Stimulated activated CD4-positive, alpha-beta T cell treated with anti-CD3 and anti-CD28 coated beads, Interleukin-1b, Interleukin-23, amount 100 ng/mL, for 24 hours (primary cell): ENCODE measurements at places on chromosomes 13 and 19.

DNA sequence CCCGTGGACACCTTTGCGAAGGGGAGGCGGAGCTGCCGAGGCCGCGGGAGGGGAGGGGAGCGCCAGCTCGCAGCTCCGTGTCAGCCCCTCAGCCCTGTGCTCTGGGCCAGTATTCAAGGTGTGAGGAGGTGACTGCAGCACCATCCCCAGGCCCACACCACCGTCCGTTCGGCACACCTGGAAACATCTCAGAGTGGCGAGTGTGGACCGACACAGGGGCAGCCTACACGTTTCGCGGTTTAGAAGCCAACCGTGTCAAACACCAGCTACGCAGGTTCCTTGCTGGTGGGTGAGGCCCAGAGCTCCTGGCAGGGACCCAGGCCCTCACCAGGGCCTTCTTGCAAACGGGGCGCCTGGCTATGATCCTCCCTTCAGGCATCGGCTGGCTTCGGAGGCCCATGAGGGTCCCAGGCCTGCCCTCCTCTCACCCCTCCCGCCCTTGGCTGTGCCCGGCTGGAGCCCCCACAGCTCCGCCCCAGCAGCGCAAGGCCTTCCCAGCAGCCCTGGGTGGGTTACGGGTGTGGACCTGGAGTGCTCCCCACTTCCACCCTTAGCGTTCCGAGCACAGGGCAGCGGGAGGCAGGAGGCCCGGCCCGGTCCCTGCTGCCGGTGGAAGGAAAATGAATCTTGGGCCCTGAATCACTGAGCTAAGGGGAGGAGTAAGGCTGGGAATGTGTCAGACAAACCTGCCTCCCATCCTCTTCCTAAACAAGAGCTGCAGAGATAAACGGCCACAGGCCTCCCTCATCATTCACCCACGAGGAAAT, 1.2 kb downstream of the C13orf46 start:
- no peak for DNase-seq

DNA sequence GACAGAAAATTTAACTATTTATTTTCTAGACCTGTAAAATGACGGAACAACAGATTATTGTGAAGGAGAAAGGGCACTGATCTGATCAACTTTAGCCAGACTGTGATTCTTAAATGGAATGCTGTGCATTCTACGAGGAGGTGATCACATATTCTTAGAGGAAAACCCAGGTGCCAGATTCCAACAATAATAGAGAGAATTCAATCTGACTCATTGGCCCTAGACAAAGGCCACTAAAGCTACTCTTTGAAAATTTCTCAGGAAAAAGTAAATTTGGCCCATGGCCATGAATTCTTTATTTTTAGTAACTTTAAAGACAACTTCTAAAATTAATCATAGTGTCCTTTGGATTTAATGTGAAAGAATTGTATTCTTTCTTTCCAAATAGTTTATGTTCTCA, 58.6 kb upstream of the POSTN start:
- no peak for DNase-seq

DNA sequence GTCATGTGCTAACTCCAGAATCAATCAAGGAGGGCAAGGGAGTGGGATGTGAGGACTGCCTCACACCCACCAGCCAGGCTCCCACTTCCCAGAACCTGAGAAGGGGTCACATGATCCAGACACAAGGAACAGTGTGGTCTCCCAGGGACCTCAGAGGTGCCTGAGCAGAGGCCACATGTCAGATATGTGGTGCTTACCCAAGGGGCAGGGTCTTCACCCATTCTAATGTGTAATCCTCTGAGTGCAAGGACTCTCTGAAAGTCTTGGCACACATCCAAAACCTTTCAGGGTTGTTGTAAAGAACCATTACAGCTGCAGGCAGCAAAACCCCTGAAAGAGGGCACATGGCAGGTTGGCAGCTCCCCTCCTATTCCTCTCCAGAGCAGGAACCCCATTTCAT, 656.6 kb downstream of the UQCRFS1 start:
- DNase-seq, result no peak

- DNase-seq, result no peak
These were observed 24.3 kb upstream of the RFXAP start for GRCh38 chr13:36794706-36795105.

GRCh38 chr13:29497137-29497654, 98.3 kb downstream of the SLC7A1 start:
- DNase-seq, result no peak

DNA sequence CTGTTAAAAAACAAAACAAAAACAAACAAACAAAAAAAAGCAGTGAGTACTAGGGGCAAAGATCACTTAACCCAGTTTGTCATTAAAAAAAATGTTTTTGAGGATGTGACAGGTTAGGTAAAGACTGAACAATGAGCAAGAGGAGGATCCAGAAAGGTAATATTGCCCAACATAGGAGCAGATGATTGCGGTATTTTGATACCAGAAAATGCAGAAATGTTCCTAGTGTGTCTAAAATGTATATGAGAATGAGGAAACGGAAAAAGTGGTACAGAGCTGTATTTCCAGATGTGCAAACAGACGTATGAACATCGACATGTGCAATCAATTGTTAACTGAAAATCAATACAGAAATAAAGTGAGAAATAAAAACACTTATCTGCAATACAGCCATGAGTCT, 4.9 kb upstream of the LILRA4 start:
- DNase-seq, result no peak

- DNase-seq, result no peak
These were observed 7.7 kb downstream of the PEAK3 start for GRCh38 chr19:2274185-2274711.

DNA sequence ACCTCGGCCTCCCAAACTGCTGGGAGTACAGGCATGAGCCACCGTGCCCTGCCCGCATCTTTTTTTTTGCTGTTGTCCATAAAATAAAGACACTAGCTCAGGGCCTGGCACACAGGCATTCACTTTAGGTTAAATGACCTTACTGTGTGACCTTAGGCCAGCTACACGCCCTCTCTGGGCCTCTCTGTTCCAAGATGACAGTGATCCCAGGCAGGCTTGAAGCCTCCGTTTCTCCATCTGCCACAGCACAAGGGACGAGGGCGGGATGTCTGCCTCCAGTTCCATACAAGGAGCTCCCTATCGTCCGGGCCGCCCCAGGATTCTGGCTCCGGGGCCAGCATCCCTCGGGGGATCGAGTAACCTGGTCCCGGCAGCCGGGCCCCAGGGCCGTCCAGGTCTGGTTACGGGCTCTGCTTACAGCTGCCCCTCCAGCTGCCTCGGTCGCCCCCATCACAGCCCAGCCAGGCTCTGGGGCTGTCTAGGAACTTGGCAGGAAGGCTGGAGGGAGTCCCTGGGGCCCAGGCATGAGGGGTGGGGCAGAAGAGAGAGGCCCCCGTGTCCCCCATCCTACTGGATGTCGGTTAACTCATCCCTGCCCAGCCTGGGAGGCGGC, 11.9 kb upstream of the SEMA6B start:
- DNase-seq, result no peak
